Activated CD4-positive, alpha-beta T cell treated with anti-CD3 and anti-CD28 coated beads, Interleukin-2, amount 50 U/mL, for 48 hours (primary cell): ENCODE measurements at places on chromosomes 2 and 18.

GRCh38 chr2:3246406-3246805, 131.2 kb downstream of the EIPR1 start:
- no peak for DNase-seq

GRCh38 chr2:145314119-145314633, 794.3 kb upstream of the ZEB2 start:
- no peak for DNase-seq

DNA sequence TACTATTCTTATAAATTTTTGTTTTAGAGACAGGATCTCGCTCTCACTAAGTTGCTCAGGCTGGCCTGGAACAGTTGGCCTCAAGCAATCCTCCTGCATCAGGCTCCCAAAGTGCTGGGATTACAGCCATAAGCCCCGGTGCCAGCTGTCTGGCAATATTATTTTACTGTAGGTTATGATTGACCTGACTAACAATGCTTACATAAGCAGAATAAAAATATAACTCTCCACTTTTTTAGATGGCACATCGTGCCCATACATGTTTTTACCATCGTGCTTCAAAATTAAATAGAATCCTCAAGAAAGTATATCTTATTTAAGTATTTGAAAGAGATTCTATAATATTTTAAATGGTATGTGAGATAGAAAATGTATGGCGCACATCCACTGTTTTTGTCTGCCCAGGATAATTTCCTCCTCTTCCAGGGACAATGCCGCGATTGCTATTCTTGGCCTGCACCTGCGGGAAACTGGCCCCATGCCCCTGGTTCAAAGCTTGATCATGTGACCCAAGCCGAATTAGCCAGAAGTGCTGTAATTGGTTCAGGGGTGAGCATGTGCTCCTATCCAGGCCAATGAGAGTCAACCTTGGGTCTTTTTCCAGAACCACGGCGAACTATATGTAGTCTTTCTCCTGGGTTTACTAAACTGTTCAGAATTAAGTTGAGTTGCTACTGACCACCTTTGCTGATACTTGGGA, 38.3 kb upstream of the GREB1L start:
- DNase-seq = no peak

DNA sequence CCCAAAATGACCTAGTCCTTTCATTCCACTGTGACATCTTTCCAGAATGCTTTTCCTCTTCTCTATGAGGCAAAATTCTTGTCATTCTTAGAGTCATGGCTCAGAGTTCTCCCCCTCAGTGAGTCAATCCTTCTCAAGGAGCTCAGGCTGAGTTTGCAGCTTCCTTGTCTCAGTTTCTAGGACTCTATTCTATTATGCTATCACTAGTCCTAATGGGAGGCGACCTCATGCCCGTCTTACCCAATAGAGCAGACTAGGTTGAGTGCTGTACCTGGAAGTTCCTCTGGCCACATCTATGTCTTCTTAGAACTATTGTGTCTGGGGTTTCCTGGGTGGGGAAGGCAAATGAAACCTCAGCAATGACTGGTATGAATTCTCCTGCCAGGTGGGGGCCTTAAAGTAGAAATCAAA, 51.5 kb downstream of the HAUS1 start:
- peak; percentile 37 for DNase-seq

DNA sequence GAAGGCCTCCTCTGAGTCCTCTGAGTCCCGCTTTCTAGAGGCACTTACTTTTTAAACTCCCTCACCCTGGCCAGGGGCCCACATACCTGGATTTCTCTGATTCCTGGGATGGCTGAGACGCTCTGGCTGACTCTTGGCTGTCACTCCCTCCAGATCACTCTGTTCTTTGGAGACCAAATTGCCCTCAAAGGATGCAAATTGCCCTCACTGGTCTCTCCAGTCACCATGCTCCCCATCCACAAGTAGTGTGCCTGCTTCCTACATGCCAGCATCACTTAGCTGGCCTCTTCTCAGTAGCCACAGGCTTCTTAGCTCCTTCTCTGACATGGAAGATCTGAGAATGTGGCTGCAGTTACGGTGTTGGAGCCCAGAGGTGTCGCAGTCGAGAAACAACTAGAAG, 41.3 kb upstream of the CCDC68 start:
- no peak for DNase-seq

GRCh38 chr2:213010106-213010779, 141.2 kb downstream of the IKZF2 start:
- DNase-seq = no peak

- no peak for DNase-seq
Observed at GRCh38 chr2:220356076-220356475, 728.6 kb downstream of the SLC4A3 start.

DNA sequence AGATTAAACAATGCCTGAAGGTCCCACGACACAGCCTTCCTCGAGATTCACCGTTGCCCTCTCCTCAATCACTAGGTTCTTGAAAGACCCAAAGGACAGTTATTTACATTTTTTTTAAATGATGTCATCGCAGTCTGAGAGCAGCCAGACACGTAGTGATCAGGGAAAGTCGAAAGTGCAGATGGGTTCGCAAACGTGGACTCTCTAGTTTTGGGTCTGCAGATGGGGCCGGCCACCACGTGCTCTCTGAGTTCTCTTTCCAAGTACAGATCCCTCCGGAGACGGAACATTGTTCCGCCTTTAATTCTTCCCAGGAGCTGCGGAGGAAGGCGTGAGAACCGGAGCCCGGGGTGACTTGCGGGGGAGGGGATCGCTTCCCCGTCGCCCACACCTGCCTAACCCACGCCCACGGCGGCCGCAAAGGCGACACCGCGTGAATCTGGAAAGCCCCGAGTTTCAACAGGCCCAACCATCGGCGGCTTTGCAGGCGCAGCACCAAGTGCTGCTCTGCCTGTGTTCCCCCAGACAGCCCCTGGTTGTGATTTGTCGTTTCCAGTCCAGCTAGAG, 54.3 kb downstream of the PKDCC start:
- DNase-seq = peak; percentile 78

- DNase-seq = no peak
Observed at GRCh38 chr18:55517055-55517454, 70.9 kb downstream of the TCF4 start.

GRCh38 chr2:11610624-11611242, 59.3 kb downstream of the NTSR2 start:
- DNase-seq = no peak

- DNase-seq = no peak
Observed at GRCh38 chr2:168684921-168685599, 117.4 kb upstream of the NOSTRIN start.

DNA sequence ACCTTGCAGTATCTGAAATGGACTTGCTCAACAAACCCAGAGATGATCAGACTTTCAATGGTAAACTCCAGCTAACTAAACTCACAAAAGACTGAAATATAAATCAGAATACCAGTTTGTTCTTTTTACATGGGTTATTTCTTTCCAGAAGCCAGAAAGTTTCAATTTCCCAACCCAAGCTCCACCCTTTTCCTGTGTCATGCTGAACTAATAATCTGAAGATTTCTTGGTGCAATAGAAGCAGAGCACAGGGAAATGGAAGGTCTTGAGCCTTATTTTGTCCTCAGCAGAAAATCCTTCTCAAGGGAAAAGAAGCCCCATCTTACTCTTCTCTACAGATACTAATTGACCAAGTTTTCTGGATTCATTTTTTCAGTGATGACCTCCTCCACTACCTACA, 93.3 kb upstream of the PAPOLG start:
- no peak for DNase-seq

GRCh38 chr2:32358111-32358482, 1.3 kb downstream of the BIRC6 start:
- DNase-seq = peak; percentile 17

DNA sequence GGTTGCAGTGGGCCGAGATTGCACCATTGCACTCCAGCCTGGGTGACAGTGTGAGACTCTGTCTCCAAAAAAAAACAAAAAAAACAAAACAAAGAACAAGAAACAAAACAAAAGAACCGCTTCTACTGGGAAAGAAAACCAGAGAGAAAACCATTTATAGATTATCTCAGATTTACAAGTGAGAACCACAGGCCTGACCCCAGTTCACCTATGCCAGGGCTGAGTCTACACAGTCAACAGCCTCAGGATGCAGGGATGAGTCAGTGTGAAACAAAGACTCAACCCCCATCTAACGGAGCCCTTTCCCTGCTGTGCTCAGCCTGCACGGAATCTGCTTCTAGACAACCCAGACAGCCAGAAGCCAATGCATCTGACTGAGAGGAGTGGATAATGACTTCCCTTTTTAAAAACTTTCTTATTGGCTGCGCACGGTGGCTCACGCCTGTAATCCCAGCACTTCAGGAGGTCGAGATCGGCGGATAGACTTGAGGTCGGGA, 25.5 kb upstream of the YWHAQ start:
- DNase-seq = peak; percentile 79

DNA sequence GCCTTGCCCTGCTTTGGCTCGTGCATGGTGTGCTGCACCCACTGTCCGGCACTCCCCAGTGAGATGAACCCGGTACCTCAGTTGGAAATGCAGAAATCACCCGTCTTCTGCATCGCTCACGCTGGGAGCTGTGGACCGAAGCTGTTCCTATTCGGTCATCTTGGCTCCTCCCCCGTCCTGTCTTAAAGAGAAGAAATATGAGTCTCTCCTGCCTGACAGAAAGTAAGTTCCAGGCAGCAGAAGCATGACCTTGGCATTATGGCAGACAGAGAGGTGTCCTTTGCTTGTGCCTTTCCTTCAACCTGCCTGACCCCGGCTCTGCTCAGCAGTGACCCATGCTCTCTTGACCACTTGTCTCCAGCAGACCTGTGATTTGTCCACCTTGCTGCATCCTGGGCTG, 62.5 kb upstream of the CYP1B1 start:
- DNase-seq = no peak

DNA sequence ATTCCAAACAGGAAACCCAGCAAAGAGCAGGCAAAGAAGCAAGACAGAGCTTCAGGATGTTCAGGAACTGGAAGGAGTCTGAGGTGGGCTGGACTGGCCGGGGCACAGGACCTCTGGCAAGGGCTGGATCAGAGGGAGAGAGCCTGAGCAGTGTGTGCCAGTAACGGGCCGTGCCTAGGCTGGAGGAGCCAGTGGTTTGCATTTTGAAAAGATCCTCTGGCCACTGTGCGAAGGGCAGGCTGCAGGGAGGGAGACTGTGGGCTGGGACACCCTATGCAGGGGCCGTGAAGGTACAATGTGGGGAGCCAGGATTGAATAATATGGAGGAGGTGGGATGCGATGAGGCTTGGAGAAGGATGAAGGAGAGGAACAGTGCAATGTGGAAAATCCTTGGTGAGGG, 6.2 kb upstream of the SDC1 start:
- DNase-seq = no peak

DNA sequence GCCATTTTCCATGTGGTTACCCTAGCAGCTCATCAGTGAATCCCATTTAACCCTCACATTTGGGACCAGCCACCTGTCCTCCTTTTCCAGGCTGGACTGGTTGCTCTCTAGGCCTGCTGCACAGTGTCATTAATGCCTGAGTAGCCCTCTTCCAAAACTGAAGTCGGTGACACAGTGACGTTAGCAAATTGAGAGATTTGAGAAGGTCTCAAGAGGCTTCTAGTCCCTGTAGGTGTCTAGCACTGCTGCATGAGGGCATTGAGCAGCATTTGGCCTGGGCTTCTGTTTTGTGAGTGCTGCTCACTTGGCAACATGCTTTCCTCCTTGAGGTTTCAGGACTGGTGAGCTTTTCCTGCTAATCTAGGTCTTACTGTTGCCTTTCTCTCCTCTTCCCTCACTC, 36.7 kb downstream of the PKP4 start:
- no peak for DNase-seq

- DNase-seq = no peak
Observed at GRCh38 chr18:70243131-70243929, 37.8 kb upstream of the RTTN start.

DNA sequence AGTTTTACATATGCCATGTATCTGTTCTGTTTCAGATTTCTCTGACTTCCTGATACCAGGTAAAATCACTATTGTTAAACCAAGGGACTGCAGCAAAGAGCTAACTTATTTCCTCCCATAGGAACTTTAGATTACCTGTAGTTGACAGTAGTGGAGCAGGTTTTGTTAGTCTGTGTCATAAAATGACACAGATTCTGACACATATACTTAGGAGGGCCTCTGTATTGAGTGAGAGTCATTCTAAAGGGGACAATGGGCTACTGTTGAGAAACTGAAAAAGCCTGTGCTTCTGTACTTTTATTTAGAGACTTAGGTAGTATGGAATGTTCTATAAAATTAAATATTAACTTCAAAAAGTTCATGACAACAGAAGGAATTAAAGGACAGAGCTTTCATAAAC, 48.2 kb downstream of the KCMF1 start:
- no peak for DNase-seq

DNA sequence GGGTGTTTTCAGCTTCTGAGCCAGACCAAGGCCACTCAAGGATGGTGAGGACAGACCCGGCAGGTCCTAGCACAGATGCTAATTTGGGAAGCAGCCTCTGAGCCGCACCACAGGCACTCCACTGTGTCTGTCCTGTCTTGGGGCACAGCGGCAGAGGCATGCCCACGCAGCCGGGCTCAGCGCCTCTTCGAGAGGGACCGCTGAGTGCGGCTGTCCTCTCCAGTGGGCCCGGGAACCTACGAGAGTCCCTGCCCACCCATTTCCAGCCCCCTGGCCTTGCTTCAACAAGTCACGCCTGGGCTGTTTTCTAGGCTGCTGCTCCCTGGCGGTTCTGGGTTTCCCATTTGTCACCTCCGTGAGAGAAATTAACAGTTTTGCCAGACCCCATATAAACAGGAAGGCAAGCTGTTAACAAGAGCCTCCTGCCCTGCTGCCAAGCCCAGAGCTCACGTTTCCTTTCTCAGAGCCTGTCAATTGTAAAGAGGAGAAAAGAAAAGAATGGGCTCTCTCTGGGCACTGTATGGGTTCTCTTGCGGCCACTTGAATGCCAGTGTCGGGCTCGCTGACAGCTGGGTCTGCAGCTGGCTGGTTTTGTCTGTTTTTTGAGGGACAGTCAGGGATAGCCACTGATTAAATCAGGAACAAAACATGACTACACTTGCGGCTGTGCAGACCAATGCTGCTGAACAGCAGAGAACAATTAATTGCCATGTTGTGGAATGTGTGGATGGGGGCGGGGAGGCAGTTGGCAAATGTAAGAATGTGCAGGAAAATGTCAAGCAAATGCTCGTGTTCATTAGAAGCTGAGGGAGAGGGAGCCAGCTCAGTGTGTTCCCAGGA, 30.6 kb downstream of the TMEM17 start:
- no peak for DNase-seq

- DNase-seq = no peak
Observed at GRCh38 chr2:56465491-56465890, 281.7 kb downstream of the CCDC85A start.

DNA sequence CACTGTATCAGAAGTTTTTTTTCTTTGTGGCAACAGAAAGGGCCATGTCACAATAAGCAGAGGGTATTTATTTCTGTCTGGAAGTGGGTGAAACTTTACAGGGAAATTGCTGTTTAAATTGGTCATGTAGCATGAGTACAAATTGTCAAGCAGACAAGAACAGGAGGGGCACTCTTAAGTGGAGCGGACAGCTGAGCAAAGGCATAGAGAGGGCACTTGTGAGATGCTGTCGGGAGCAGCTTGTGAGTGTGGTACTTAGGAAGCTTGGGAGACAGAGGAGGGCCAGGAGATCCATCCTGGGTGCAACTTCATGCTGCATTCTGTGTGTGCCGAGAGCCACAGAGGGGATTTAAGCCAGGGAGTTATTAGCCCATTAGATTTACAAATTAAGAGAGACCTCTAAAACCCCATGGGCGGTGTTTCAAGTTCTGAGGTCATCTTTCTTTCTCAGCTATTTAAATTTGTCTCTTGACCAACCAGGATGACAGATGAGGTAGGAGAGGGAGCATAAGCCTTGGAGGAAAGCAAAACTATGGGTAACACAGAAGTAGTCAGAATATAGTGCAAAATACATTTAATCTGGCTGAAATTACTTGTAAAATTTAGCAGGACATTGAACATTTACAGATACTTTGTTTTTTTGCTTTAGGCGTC, 30.4 kb downstream of the INPP4A start:
- no peak for DNase-seq

- no peak for DNase-seq
Observed at GRCh38 chr2:46122318-46122976, 174.8 kb upstream of the EPAS1 start.
